ENCODE measurements at places on chromosomes 2 and 18.

- DNase-seq = no peak
Observed at GRCh38 chr18:62846313-62846712, 131.0 kb downstream of the PHLPP1 start.

DNA sequence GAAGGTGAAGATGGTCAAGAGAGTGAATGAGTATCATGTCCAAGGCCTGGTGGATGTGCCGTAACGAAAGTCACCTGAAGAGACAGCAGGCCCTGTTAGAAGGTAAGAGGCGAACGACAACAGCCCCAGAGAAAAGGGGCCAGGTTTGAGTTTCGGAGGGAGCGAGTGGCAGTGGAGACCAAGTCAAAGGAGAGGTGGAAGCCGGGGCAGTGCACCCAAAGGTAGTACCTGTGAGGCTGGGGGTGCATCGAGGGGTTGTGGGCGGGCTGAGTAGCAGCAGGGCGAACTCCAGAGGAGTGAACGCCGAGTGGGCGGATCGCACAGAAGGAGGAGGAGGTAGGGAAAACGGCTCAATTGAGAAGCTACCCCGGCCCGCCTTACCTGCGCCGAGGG, 358 bp downstream of the USP37 start:
- no peak for DNase-seq

DNA sequence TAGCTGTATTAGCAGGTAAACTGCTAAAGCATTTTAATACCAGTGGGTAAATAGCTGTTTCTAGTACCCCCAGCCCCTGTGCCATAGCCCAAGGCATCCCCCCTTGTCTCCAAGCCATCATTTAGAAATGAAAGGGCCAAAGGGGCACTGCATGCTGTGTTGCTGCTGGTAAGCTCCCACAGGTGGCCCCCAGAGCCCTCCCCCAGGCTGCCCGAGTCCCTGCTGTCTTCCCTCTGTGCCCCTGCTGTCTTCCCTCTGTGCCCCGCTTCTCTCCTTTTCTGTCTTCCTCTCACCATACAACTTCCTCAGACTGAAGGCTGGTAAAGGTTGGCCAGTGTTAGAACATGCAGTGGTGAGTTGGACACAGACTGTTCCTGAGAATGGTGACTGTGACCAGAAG, 42.1 kb downstream of the ZAP70 start:
- DNase-seq = no peak

DNA sequence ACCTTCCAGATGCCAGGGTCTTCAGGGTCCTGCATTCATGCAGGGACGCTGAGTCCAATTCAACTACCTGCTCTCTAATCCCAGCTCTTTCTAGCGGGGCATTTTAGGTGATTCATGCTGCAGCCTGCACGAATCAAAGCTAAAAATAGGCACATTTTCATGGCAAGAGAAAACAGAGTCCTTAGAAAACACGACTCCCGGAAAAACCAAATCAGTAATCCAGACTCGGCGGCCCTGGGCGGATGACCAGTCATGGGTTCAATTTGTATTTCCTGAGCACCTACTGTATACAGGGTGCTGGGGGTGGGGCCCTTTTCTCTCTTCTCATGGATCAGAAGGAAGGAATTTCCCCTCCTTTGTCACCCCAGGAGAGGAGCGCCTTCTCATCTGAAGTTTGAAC, 64.4 kb downstream of the LONRF2 start:
- DNase-seq = no peak

GRCh38 chr2:67952066-67952465, 110.7 kb downstream of the C1D start:
- DNase-seq = no peak

DNA sequence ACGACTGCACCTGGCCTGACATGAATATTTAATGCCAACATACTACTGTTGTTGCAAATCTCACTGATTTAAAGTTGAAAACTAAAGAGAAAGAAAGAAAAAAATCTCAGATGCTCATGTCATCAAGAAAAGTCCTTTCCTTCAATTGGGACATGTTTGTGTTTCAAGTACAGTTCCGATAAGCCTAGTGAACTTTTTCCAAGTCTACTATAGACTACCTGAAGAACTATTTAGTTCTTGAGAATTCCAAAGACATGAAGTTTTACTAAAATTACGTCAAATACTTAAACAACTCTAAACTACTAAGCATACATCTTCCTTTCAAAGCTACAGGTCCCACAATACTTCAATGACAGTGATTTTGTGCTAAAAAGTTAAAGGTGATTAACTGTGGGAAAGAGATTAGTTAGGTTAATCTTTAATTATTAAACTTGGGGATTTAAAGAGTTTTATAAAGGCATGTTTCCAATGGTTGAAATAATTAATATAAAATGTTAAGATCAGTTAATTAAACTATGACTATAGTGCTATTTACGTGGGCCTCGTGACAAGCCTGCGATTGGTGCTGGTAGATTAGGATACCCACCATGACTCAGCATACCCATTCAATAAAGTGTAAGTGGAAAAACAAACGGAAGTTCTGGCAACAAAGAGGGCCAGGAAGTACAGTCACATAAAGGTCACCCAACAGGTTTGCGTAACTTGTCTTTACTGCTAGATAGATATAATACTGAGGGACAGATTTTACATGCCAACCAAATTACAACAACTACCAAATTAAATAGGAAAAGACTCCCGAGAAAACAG, 55.5 kb downstream of the SEPTIN10 start:
- DNase-seq = no peak

- DNase-seq = no peak
Observed at GRCh38 chr2:25617948-25618646, 55.3 kb downstream of the DTNB start.

DNA sequence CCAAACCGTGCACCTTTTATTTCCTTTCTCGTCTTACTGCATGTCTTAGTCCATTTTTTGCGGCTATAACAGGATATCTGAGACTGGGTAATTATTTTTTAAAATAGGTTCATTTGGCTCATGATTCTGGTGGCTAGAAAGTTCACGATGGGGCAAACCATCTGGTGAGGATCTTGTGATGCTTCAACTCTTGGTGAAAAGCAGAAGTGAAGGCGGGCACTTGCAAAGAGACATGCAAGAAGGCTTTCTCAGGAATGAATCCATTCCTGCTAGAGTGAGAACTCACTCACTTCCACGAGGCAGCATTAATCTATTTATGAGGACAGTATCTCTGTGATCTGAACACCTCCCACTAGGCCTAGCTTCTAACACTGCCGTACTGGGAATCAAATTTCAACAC, 327.1 kb upstream of the RBMS1 start:
- no peak for DNase-seq

DNA sequence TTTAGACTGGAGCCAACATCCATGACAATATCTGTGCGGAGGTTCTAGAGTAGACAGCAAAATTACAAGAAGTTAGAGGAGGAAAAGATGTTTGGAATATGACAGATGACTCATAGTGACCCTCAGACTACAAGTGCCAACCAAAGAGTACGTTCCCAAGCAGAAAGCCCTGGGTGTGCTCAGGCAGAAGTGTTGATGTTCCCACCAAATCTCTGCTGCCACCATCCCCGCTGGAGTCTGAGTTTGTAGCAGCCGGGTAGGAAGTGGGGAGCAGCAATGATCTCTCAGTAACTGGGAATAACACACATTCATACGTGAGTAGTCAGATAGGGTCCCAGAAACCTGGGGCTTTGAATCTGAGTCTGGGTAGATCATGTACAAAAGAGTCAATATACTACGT, 73.2 kb downstream of the XDH start:
- no peak for DNase-seq

- no peak for DNase-seq
Observed at GRCh38 chr18:77557046-77557587, 307.5 kb downstream of the GALR1 start.

- DNase-seq = no peak
Observed at GRCh38 chr2:30363406-30363805, 83.6 kb upstream of the LCLAT1 start.

DNA sequence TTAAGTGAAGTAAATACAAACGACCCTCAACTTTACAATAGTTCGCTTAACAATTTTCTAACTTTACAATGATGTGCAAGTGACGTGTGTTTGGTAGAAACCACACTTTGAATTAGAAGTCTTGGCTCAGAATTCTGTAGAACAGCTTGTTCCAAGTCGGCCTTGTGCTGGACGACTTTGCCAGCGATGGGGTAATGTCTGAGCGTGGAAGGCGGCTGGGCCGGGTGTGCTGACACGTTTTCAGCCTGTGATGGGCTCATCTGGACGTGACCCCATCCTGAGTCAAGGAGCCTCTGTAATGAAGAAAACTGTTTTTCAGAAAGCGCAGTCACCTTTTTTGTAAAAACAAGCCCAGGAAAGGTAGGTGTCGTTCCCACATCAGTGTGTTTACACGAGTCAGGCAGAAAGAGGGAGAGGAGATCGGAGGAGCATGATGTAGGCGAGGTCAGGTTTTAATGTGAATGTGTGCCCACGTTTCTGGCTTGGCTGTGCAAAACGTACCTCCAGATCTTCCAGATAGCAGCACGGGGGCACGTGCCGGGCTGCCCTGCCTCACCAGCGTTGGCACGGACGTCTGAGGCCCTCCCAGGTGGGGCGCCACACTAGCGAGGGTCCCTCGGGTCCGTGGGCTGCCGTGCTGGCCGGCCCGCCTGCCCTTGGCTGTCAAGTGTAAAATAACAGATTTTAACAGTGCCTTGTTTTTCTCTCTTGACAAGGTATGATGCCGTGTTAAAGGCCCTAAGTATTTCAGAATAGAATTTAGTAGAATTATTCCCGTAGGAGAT, 54.6 kb downstream of the CTDP1 start:
- DNase-seq = no peak

DNA sequence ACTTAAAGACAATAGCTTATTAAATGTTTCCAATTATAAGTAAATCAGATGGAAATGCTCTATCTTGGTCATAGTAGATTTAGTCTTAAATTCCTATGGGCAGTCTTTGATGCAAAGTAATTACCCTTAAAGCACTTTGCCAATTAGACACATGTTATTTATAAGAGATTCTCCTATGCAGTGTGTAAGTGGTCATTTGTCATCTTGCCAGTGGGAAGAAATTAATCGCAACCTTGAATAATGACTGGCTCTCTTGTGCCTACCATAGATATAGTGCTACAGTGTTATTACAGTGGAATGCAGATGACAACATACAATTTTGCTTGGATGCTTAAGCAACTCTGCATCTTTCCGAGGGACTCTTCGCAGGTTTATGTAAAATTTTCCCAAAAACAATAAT, 311.0 kb upstream of the THUMPD2 start:
- DNase-seq = no peak

- DNase-seq = no peak
Observed at GRCh38 chr2:159144776-159145614, 141.5 kb downstream of the WDSUB1 start.

DNA sequence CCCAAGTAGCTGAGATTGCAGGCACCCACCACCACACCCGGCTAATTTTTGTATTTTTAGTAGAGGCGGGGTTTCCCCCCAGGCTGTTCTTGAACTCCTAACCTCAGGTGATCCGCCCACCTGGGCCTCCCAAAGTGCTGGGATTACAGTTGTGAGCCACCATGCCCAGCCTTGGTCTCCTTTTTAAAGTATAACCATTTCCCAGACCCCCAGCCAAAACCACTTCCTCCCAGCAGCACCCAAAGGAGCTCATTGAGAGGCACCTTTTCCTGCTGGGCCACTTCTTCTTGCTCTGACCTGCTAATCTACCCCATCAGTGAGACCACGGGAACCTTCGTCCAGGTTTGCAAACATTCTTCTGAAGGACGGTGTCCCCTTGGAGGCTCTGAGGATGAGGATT, 69.9 kb downstream of the INPP5D start:
- DNase-seq = no peak

GRCh38 chr2:20543469-20544152, 96.7 kb downstream of the RHOB start:
- DNase-seq = no peak

DNA sequence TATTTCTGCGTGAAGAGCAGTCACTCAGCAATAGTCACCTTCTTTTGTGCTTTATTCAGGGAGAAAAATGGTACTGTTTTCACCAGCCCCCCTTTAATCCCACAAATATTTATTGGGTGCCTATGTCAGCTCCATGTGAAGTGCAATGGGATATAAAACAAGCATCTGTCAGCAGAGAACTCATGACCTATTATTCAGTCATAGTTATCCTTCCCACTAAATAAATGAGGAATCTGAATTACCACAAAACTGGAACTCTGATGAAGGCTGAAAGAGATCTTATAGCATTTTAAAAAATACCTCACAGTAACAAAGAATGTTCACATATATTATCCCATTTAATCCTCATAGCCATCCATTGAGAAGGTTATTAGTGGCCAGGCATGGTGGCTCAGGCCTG, 45.8 kb downstream of the DHX57 start:
- DNase-seq = no peak

GRCh38 chr18:79641722-79642497, 37.7 kb upstream of the CTDP1 start:
- no peak for DNase-seq

- no peak for DNase-seq
Observed at GRCh38 chr2:8394131-8394530, 287.7 kb upstream of the ID2 start.

DNA sequence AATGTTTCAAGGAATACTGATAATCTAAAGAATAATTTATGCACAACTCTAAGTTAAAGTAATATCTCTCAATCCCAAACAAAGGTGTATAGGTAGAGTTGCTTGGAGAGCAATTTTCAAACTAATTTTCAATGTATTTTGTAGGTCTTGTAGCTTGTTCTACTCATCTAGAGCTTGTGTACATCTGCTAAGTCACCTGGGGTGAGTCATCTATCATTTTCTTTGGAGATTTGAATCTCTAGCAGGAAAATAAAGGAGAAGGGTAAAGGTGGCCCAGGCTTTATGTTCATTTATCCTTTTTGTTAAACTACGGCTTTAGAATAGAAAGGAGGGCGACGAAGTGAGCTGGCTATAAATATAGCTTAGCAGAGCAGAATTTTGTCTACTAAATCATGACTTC, 76.8 kb upstream of the THUMPD2 start:
- DNase-seq = no peak

- peak; percentile 31 for DNase-seq
Observed at GRCh38 chr2:240997141-240997855, 1.1 kb upstream of the SNED1 start.

DNA sequence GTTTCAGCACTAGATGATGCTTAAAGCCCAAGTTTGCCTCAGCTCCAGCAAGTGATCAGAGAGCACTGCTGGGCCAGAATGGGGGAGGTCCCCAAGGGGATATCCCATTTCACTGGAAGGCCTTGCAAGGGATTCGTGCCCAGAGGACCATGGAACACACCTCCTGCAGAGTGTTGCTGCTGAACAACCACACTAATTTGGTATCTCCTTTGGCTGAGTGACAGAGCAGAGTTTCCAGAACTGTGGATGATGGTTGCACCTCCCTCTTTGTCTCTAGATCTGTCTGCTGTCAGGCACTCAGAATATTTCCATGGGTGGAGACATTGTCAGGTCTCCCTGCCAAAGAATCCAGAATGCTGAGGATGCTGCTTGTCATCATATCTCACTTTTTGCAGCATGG, 484.8 kb upstream of the NETO1 start:
- no peak for DNase-seq

GRCh38 chr2:143704451-143705106, 575.4 kb downstream of the ARHGAP15 start:
- DNase-seq = no peak

Measured in activated T-cell treated with anti-CD3 and anti-CD28 coated beads, Interleukin-2, amount 50 U/mL, for 24 hours (primary cell).